Astrocyte (in vitro differentiated cells and primary cell): ENCODE measurements at places on chromosomes 12 and 14. TPM values are rescaled to one million over a fixed set of nuclear protein-coding genes. Genes with fewer than 3 reads are reported as not detected.

Gene CIDEB
- not detected in 2 replicates for total RNA-seq

DNA sequence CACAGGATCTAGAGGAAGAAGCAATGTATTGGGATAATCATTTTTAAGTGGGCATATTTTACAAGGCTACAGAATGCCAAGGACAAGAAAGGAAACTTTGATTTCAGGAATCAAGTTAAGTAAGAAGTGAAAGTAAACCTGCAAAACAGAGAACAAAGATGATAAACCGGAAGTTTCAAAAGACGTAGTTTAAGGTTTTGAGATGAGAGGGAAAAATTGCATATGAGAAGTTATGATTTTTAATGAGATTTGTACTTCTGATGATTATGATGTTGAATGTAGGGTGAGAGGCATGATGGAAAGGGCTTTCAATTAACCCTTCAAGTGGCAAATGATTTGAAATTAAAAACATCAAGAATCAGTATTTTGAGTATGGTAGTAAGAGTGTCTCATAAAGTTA, 134.9 kb downstream of the CAPZA3 start:
- H3K36me3 ChIP-seq: no peaks in the 10 kb centered on the region
- no peak overlapping the region for H3K27ac ChIP-seq
- no peaks in the 10 kb centered on the region for H3K27me3 ChIP-seq
- no peak overlapping the region for H3K4me3 ChIP-seq

DNA sequence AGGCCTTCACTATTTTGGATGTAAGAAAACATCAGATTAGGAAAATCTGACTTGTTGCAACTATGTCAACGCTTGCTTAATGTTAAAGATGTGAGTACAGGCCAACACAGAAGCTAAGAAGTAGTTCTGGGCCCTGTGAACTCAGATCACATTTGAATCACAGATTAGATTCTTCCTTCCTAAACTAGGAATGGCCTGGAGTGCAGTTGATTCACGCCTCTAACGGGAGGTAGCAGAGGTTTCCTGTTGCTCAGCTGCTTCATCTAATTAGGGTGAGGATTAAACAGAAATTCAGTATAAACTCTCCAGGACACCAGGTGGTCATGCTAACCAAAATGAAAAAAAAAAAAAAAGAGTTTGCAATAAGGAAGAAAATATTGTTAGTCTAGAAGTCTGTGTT, 314.3 kb downstream of the TRHDE start:
- H3K4me3 ChIP-seq: no peak overlapping the region

DNA sequence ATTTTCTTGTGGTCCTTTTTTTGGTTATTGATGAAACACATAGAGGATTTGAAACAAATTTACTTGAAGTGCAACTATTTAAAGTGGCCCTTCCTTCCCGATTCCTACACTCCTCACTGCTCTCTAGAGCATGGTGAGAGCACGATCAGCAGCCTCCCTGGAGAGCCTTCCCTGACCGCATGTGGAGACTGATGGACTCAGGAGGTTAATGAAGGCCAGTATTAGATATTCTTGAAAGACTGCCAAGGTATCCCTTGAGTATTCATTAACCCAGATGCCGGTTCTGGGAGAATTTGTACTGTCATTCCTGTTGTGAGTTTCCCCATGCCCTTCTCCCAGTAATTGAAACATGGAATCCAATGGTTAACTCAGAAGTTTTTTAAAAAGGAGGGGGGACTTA, 102.8 kb upstream of the FGD4 start:
- no peaks in the 10 kb centered on the region for H3K36me3 ChIP-seq
- H3K4me3 ChIP-seq: no peak overlapping the region
- no peak overlapping the region for H3K27ac ChIP-seq
- DNase-seq: no peak
- H3K4me1 ChIP-seq: no peaks in the 10 kb centered on the region

DNA sequence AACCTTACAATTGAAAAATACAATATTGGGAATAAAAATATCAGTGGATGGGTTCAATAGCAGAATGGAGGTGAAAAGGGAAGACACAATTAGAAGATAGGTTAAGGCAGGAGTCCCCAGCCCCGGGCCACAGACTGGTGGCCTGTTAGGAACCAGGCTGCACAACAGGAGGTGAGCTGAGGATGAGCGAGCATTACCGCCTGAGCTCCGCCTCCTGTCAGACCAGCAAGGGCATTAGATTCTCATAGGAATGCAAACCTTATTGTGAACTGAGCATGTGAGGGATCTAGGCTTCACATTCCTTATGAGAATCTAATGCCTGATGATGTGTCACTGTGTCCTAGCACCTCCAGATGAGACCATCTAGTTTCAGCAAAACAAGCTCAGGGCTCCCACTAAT, 27.3 kb upstream of the ST8SIA1 start:
- no peaks in the 10 kb centered on the region for H3K27me3 ChIP-seq
- H3K36me3 ChIP-seq: no peaks in the 10 kb centered on the region
- no peak for DNase-seq

Gene BBOF1
- total RNA-seq: 5.7 and 6.8 TPM in 2 replicates

DNA sequence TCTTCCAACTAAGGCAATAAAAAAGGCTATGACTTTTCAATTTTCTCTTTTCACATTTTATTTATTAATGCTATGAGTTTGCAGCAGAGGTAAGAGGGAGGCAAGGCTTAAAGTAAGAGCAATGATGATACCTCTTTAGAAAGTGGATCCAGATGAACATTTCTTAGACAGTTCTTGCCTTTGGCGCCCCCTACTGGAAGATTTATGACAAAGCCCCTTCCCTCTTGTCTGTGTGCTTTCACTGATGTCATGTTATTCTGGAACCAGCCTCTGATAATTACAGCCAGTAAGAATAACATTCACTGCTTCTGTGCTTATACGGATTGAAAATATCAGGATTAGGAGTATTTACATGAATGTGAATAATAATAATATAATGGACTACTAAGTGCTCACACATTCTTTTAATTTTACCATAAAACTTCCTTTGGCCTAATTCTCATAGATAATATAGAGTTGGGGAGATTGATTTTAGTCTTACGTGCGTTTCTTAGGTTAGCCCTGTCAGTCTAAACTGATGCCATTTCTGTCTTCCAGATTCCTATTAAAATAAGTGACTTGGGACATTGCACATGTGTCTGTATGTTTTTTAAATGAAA, 1929.9 kb upstream of the SEL1L start:
- H3K4me3 ChIP-seq: no peak overlapping the region
- DNase-seq: no peak
- H3K27me3 ChIP-seq: no peaks in the 10 kb centered on the region

DNA sequence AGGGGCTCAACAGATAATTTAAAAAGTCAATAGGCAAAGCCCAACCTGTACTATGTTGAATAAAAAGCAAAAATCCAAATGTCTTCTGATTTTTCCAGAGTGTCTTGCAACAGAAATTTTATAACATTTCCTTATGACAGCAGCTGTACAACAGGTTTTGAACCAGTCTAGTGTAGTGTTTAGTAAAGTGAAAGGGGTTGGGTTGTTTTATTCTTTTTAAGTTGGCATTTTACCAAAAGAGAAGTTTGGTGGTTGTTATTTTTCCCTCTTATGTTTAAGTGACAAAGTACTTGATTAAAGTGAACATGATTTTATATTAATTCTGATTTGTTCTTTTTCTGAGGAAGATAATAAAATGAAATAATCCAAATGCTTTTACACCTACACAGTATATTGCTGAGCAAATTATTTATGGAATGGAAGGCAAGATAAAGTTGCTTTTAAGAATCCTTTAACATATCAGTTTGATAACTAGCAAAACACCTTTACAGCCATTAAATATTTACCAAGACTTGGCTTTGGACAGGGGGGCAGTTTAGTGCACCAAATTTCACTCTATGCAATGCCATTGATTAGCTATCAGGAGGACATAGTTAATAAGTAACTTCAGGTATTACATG, 128.9 kb downstream of the FOXA1 start:
- no peaks in the 10 kb centered on the region for H3K27me3 ChIP-seq
- no peaks in the 10 kb centered on the region for H3K36me3 ChIP-seq
- no peak for DNase-seq
- H3K4me3 ChIP-seq: no peak overlapping the region
- H3K27ac ChIP-seq: no peak overlapping the region

Gene LMO3
- total RNA-seq: 0.98 and 0.99 TPM in 2 replicates

Gene CCDC196
- not detected in 2 replicates for total RNA-seq

Gene NPFF
- 0.82 TPM in 1 of 2 replicates, not detected in the other for total RNA-seq

- peak overlapping the region; percentile 22 for H3K4me3 ChIP-seq
- H3K27me3 ChIP-seq: no peaks in the 10 kb centered on the region
- no peaks in the 10 kb centered on the region for H3K36me3 ChIP-seq
- peaks cover 39% of the 10 kb centered on the region for H3K4me1 ChIP-seq
Observed at GRCh38 chr14:100688598-100689461, 37.9 kb upstream of the DLK1 start.

DNA sequence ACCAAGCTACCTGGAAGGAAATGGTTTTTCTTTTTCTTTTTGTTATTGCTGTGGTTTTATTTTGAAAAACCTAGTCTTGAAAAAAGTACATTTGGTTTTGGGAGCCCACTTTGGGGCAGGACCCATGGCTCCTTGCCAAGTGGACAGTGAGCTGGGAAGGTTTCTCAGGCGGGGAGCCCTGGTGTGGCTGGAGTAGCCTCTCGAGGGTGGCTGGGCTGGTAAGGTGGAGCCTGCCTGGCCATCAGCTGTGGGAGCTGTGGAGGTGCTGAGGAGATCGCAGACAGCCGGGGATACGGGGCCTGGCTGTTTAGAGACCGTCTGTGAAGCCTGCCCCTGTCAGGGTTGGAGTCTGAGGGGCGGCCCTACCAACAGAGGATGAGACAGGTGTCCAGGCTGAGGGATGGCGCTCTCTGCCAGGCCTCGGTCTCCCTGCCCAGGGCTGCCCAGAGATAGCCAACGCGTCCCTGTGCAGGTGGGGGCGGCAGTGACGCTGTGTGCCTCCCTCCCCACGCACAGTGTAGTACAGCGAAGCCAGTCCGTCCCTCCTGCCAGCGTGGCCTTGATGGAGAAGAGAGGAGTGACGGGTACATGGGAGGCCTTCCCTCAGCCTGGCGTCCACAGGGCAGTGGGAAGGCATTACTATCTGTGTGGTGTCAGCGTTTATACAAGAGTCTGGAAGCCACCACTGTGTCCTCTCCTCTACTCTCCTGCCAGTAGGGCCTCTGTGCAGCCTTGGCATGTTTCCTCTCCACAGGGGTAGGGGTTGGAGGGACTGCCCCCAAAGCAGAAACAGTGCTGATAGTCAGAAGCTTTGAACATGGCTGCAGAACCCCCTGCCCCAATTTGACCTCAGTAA, 5.9 kb downstream of the RIN3 start:
- no peak overlapping the region for H3K4me3 ChIP-seq
- H3K4me1 ChIP-seq: no peaks in the 10 kb centered on the region
- H3K27ac ChIP-seq: no peak overlapping the region
- no peaks in the 10 kb centered on the region for H3K27me3 ChIP-seq
- DNase-seq: no peak

GRCh38 chr14:41343857-41344256, 262.8 kb upstream of the LRFN5 start:
- H3K4me1 ChIP-seq: no peaks in the 10 kb centered on the region
- H3K4me3 ChIP-seq: no peak overlapping the region
- DNase-seq: no peak
- H3K27me3 ChIP-seq: no peaks in the 10 kb centered on the region
- no peaks in the 10 kb centered on the region for H3K36me3 ChIP-seq

Gene PLEKHG7
- total RNA-seq: 0.14 and 0.68 TPM in 2 replicates

Gene RBP5
- total RNA-seq: not detected in 2 replicates

DNA sequence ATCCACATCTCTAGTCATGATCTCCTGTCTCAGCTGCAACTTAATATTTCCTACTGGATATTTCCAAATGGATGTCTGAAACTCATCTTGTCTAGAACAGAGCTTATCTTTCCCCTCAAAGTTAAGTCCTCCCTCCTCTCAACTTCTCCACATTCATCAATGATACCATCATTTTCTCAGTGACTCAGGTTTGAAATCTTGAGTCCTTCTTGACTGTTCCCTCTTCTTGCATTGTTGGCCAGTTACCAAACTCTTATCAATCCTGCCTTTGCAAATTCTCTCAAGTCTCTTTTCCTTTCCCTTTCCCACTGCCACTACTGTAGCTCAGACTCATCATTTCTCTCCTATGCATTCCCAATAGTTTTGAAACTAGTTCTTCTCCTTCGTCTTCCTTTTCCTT, 14.3 kb upstream of the CHURC1 start:
- H3K27ac ChIP-seq: no peak overlapping the region
- H3K36me3 ChIP-seq: no peaks in the 10 kb centered on the region
- no peak overlapping the region for H3K4me3 ChIP-seq
- H3K4me1 ChIP-seq: no peaks in the 10 kb centered on the region

Gene NRIP2
- not detected in 2 replicates for total RNA-seq

- no peaks in the 10 kb centered on the region for H3K36me3 ChIP-seq
- H3K4me3 ChIP-seq: no peak overlapping the region
- DNase-seq: no peak
- no peaks in the 10 kb centered on the region for H3K27me3 ChIP-seq
Observed at GRCh38 chr14:99596071-99596627, 7.9 kb downstream of the CCDC85C start.

- H3K36me3 ChIP-seq: no peaks in the 10 kb centered on the region
- no peak for DNase-seq
- no peak overlapping the region for H3K27ac ChIP-seq
- no peak overlapping the region for H3K4me3 ChIP-seq
- no peaks in the 10 kb centered on the region for H3K4me1 ChIP-seq
- H3K27me3 ChIP-seq: no peaks in the 10 kb centered on the region
Observed at GRCh38 chr12:108266131-108266530, 73.0 kb downstream of the CMKLR1 start.

- peaks cover 10% of the 10 kb centered on the region for H3K36me3 ChIP-seq
- DNase-seq: peak; percentile 6
- H3K27ac ChIP-seq: no peak overlapping the region
- H3K27me3 ChIP-seq: no peaks in the 10 kb centered on the region
Observed at GRCh38 chr12:12147111-12147510, 76.4 kb downstream of the BCL2L14 start.

- H3K27me3 ChIP-seq: no peaks in the 10 kb centered on the region
- H3K4me1 ChIP-seq: peaks cover 8% of the 10 kb centered on the region
- peak; percentile 80 for DNase-seq
- H3K4me3 ChIP-seq: no peak overlapping the region
- H3K27ac ChIP-seq: no peak overlapping the region
Observed at GRCh38 chr14:88518592-88519512, 36.0 kb downstream of the PTPN21 start.

DNA sequence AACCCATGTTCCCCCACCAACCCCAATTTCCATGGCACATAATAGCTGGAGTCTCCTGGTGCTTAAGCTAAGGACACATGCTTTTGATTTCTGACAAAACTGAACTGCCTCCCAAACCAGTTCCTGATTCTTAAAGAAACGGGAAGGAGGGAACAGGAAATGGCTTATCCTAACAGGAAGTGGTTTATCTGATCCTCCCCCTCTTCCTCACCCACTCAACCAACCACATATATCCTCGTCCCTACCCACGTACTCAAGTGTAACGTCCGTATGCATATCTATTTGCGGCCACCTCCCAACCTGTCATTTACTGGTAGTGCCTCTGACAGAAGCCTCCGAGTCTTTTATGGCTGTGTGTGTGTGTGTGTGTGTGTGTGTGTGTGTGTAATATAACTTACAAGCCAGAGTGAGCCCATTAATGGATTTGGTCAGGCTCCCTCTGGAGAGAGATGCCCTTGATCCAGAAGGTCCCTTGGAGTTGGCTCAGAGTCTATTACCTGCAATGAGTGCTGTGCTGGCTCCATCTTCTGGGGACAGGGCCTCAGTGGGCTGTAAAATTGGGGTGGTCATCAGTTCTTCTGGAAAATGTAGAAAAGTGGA, 7.7 kb downstream of the DAZAP2 start:
- DNase-seq: peak; percentile 53
- no peaks in the 10 kb centered on the region for H3K27me3 ChIP-seq
- H3K4me3 ChIP-seq: no peak overlapping the region
- H3K27ac ChIP-seq: no peak overlapping the region
- peaks cover 40% of the 10 kb centered on the region for H3K36me3 ChIP-seq

- H3K27ac ChIP-seq: no peak overlapping the region
- H3K4me1 ChIP-seq: no peaks in the 10 kb centered on the region
- H3K27me3 ChIP-seq: no peaks in the 10 kb centered on the region
- H3K4me3 ChIP-seq: no peak overlapping the region
Observed at GRCh38 chr14:88232771-88233170, 90.3 kb downstream of the KCNK10 start.
